Left renal pelvis (tissue), 4 donors: ENCODE measurements at places on chromosomes 5 and 9. TPM values are rescaled to one million over a fixed set of nuclear protein-coding genes. Genes with fewer than 3 reads are reported as not detected.
A peak's percentile ranks its signal among the peaks of the same experiment; 100 is the strongest.

Gene CEP120
- 21.4 TPM for polyA plus RNA-seq

Gene MAST4
- 16.2 TPM for polyA plus RNA-seq

DNA sequence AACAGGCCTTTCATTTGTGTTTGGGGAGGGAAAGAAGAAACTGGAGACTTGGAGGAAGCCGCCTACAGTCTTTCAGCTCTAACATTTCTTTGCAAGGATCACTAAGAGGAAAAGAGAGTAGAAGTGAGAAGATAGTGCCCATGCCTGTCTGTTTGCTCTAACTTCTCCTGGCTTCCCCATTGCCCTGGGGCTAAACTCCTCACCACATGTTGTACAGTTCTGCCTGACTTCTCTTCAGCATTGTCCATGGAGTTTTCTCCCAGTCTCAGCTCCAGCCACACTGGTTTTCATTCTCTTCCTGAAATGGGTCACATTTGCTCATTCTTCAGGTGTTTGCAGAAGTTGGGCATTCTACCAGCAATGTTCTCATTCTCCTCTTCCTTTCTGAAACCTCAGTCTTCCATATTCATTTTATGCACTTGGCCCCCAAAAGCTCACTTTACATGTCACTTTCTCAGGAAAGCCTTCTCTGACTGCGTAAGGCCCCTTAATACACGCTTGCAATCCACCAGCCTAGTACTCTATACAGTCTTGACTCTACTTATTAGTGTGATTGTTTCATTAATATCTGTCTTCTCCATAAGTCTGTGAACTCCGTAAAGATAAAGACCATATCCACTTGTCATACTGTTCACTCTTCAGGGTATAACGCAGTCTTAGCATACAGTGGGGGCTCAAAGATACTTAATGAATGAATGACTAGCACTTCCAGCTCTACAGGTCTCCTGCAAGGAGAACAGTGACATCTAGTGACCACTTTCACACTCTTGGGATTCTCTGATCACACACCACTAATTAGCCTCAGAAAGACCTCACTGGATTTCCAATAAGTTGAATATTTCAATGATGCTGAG, 40.2 kb upstream of the TRIM32 start:
- no peak for DNase-seq

Gene PDE6A
- polyA plus RNA-seq = 0.10 TPM

DNA sequence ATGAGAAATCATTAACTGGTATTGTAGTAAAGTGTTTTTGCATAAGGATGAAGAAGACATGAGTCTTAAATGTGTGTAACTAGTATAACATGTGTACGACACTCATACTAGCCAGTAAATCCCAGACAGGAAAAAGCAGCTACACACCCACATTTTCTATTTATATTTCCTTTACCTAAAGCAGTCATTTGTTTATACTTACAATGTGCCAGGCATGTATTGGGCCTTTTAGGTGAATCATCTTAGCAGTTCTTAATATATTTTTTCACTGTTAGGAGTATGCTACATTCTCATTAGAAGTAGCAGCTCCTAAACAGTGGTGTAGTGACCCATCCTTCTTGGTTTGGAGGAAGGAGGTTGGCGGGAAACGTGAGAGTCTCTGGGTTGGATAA, 55.8 kb upstream of the TMC1 start:
- DNase-seq = no peak

DNA sequence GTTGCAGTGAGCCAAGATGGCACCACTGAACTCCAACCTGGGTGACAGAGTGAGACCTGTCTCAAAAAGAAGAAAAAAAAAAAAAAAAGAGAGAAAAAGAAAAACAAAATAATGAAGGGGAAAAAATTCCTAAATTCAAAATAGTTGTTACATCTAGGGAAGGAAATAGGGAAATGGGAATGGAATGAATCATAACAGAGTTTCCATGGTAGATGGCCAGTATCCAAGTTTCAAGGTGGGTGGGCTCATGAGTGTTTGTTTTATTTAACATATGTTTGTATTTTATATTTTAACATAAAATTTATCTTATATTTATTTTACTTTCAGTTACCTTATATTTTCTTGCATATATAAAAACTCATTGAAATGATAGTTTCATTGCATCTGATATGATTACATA, 215.6 kb downstream of the ARHGEF28 start:
- DNase-seq = no peak

DNA sequence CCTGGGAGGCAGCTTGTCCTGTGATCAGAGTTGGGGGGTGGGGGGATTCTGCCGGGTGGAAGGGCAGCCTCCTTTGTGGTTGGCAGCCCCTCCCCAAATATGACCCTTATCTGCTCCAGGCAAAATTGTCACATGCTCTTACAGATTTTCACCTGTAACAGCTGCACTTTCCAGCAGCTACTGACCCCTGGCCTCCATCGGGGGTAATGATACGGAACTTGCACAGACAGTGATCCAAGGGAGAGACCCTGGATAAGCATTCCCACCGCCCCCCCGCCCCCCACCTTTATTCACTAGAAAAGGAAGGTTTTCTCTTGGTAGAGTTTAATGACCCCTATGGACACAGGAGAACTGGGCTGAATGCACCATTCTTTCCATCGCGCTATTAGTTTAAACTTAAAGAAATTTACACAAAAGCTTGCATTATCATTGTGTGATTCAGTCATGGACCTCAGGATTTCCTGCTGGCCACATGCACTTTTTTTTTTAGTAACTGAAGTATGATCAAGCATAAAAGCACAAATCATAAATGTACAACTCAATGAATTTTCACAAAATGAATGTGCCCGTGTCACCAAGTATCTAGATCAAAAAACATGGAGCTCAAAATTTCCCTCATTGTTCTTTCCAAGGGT, 10.7 kb upstream of the ZBTB34 start:
- no peak for DNase-seq

DNA sequence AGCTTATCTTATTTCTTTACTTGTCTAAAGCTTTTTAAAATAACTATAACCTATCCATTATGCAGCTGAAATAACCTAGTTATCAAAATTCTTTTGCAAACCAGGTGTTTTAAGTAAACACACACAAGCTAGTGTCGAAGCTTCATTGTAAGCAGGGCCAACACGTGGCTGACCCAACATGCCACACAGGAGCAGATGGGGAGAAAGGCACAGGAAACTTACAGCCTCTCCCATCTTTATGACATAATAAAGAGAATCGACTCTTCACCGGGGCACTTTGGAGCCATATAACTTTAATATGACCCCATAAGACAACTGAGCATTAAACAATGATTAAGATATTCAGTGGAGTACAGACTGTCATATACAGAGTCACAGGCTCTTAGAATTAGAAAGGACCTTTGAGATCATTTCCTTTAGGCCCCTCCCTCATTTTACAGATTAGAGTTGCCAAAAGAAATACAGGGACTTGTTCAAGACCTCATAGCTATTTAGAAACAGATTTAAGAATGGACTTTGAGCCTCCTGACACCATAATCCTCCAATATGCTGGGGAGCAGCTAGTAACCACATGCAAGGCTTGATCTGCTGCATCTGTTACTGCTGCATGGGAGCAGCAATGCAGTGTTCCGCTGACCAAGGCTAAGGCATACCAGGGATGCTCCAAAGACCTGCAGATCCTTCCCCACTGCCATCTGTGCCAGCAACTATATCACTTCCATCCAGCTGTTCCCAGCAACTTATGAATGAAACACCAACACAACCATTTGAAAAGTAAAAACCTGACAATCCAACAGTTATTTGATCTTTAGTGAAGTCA, 75.4 kb downstream of the RASEF start:
- no peak for DNase-seq

DNA sequence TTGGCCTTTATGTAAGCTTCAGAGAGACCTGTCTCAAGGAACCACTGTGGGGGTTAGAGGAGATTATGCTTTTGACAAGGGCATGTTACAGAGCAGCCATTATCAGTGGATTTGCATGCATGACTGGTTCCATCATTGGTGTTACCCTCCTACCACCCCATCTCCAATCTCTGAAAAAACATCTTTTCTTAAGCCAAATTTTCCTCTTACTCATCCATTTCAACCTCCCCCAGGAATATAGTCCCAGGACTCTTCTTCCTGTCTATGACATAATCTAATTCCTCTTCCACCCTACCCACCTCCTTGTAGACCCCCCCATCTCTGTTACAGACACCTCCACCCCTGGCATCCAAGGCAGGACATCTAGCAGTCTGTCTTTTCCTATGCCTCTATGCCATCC, 33.1 kb upstream of the ADRB2 start:
- no peak for DNase-seq

Gene SERF1A
- 11.1 TPM for polyA plus RNA-seq

DNA sequence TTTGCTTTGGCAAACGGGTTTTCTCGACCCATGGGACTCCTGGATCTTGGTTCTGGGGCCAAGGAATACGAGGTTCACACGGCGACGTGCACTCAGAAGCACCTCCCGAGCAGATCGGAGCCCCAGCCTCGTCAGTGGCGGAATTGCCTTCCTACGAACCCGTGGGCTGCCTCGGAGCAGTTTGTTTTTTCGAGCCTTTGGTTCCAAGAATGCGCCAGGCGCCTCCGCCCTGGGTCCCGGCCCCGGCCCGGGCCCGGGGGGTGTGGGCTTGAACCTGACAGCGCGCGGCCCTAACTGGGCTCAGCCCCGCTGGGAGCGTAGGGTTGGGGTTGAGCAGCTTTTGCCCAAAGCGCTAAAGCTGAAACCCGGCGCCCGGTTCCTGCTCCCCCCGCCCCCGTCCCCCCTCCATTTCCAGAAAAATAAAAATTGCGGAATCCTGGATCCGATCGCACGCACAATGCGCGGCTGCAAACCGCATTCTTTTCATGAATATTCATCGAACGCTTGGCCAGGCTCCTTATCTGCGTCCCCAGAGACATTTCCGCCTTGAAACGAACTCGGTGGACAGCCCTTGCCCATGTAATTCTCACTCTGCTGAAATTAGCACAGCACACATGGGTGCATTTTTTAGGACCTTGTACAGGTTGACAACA, 1.0 kb downstream of the BASP1 start:
- peak; percentile 19 for DNase-seq

DNA sequence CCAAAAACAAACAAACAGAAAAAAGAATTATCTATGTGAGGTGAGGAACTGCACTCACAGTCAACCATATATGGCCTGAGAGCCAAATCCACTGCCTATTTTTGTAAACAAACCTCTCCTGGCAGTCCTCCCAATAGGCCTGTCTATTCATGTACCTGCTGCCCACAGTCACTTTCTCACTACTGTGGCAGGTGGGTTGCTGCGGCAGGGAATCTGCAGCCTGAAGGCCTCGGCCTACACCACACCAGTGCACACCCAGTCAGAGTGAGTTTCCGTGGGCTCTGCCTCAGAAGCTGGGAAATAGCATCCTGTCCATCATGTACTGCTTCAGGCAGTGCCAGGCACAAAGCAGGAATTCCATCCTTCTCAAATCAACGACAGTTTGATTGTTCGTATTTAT, 82.3 kb downstream of the SPTLC1 start:
- DNase-seq = no peak

GRCh38 chr5:120624021-120624563, 160.0 kb downstream of the PRR16 start:
- no peak for DNase-seq

DNA sequence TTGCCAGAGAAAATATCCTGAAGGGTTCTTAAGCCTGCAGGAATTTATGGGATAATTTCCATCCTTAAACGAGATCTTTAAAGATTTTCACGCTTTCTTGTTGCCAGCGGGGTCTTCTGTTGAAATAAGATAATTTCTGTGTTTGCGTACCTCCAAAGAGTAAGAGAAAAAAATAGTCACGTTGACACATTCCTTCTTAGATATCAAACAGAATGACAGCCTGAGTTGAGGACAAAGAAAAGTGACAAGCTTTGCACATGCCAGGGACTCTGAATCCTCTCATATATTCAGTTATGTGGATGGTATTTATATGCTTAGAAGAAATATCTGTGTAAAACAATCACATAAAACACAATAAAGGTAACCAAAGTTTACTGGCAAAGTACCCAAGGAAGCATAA, 21.6 kb upstream of the PAM start:
- DNase-seq = no peak

DNA sequence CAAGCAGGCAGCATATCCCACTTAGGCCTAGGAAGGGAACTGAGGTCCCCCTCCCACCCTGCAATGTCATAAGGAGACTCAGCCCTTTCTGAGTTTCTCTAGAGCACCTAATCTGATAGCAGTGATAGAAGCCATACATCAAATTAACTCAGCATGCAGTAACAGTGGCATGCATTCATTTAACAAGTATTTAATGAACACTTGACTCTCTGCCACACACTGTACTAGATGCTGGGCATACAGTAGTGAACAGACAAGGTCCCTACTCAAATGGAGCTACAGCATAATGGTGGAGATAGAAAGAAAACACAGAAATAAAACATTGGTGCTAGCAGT, 58.6 kb downstream of the SLC22A5 start:
- no peak for DNase-seq

DNA sequence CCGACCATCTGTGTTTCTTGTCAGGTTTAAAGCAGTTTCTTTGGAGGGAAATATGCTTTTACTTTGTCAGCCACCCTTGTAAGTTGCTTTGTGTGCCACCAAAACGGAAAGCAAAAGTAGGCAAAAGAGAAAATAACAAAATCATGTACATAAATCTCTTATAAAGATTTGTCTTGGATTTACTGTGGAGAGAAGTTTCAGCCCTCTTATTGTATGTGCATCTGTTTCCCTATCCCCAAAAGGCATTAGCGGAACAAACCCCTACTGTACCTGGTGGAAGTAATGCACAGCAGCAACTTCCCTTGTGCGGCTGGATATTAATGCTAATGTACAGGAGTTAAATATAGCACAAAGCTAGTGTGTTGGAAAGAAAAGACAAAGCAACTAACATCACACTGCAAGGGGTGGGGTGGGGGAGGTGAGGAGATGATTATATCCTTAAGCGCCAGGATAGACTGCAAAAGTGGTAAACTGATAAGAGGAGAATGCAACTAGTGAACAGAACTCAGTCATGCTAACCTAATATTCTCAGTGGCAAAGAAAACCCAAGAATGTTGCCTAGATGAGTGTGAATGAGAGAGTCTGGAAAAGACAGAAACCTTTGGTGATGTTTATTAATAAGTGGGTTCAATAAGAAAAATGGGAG, 396.5 kb upstream of the MEF2C start:
- DNase-seq = no peak

Gene TNFSF8
- polyA plus RNA-seq = 0.62 TPM

Gene PALM2AKAP2
- polyA plus RNA-seq = 10.8 TPM

- DNase-seq = no peak
Observed at GRCh38 chr9:4221931-4222330, 77.9 kb downstream of the GLIS3 start.

Gene SPAAR
- 1.3 TPM for polyA plus RNA-seq

GRCh38 chr9:113636693-113637092, 173.2 kb downstream of the RGS3 start:
- no peak for DNase-seq

DNA sequence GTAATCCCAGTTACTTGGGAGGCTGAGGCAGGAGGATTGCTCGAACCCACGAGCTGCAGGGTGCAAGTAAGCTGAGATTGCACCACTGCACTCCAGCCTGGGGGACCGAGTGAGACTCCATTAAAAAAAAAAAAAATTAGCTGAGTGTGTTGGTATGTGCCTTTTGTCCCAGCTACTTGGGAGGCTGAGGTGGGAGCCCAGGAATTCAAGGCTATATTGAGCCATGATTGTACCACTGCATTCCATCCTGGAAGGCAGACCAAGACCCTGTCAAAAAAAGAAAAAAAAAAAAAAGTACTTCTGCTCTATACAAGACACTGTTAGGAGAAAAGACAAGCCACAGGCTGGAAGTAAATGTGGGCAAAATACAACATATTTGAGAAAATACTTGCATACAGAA, 68.5 kb upstream of the FBXW11 start:
- no peak for DNase-seq
